ENCODE measurements at places on chromosomes 6 and 20.
A peak's percentile ranks its signal among the peaks of the same experiment; 100 is the strongest.

DNA sequence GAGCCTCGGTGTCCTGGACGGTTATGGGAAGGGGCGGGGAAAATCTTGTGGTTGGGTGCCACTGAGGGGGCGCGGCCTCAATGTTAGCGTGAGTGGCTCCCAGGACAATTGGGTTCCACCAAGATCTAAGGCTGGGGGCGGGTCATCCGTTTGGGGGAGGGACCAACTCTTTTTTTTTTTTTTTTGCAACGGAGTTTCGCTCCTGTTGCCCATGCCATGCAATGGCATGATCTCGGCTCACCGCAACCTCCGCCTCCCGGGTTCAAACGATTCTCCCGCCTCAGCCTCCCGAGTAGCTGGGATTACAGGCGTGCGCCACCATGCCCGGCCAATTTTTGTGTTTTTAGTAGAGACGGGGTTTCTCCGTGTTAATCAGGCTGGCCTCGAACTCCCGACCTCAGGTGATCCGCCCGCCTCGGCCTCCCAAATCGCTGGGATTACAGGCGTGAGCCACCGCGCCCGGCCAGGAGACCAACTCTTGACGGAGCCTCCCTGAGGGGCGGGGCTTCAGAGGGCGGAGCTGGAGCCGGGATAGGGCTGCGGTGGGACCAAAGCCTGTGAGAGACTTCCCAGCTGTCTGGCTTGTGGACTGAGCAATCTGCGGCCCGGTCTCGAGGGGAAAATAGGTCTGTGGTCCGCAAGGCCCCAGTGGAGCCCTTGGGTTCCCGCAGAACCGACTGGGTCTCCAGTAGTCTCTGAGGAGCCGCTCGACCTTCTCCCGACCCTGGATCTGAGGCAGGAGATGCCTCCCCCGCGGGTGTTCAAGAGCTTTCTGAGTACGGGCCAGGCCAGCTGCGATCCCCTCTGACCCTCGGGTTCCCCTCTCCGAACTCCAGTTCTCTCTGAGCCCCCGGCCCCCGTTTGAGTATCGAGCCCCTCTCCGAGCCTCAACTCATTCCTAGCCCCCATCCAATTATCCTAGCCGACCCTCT lies 1.1 kb downstream of the SPAG4 start:
- peak; percentile 95 for DNase-seq

DNA sequence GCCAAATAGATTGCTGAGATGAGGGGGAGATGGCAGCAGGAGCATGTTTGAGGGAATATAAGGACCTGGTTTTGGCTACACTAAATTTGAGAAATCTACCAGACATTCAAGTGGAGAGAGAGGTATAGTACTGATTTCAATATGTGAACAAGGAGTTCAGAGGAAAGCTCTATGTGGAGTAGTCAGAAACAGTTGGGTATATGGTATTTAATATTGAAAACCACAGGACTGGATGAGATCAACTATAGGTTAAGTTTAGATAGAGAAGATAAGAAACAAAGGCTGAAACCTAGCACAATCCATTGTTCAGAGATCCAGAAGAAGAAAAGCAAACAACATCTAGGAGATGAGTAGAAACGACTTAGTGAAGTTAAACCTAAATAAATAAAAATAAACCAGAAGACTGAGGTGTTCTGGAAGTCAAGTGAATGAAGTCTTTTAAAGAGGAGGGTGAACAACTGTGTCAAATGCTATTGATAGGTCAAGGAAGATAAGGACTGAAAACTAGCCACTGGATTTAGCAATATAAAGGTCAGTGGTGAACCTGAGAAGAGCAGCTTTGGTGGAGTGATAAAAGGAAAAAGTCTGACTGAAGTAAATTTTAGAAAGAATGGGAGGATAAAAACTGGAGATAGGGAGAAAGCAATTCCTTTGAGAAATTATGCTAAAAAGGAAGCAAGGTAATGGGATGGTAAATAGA lies 121.2 kb upstream of the RUNX2 start:
- no peak for DNase-seq

GRCh38 chr6:116304538-116305097 lies 24.9 kb upstream of the TSPYL1 start:
- DNase-seq, result no peak

- DNase-seq, result no peak
Observed at GRCh38 chr6:110354153-110354552, 4.0 kb downstream of the METTL24 start.

DNA sequence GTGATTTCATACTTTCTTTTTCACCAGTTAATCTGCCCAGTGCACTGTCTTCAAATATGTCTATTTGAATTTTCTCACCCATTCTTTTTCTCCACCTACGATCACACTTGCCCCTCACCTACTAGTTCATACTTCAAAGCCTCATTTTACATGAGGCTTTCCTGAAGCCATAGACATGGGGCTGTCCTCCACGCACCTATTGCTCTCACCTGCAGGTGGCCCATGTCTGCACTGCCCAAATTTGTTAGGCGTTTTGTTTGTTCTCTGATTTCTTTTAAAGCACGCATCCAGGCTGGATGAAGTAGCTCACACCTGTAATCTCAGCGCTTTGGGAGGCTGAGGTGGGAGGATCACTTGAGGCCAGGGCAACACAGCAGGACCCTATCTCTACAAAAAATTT lies 106.8 kb upstream of the RIPOR2 start:
- DNase-seq, result no peak

DNA sequence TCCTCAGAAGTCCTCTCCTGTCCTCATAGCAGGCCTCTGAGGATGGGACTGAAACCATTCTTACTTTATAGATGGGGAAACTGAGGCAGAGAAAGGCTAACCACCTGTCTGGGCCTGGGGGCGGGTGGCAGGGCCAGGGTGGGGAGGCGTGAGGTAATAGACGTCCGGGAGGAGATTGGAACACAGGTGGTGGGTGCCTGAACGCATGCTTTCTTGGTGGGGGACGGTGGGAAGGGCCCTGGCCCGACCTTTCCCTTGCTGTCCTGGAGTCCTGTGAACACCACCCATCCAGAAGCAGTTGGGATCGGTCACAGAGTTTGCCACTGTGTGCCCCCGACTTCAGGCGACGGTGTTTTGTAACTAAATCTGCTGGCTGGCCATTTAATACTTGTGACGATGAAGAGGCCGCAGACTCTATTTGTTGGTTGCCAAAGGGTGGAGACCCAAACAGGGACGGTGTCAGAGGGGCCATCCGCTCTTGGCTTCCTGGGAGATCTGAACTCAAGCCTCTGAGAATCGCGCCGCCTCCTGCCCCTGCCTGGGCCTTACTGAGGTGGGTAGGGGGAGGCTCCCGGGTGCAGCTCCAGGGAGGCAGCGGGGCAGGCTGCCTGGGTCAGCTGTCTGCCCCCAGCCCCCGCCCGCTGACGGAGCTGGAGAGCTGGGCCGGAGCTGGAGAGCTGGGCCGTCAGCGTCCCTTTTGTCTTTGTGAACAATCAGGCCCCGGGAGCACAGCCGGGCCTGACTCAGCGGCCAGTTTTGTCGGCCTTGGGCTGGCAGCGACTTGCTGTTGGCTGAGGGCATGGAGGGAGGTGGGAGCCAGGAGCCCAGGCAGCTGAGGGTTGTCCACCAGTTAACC lies 4.1 kb downstream of the RBM38 start:
- DNase-seq, result peak; percentile 93

- DNase-seq, result no peak
Observed at GRCh38 chr6:18266523-18266912, 2.2 kb upstream of the DEK start.

- DNase-seq, result peak; percentile 90
Observed at GRCh38 chr6:159473475-159474263, 219.4 kb downstream of the SOD2 start.

DNA sequence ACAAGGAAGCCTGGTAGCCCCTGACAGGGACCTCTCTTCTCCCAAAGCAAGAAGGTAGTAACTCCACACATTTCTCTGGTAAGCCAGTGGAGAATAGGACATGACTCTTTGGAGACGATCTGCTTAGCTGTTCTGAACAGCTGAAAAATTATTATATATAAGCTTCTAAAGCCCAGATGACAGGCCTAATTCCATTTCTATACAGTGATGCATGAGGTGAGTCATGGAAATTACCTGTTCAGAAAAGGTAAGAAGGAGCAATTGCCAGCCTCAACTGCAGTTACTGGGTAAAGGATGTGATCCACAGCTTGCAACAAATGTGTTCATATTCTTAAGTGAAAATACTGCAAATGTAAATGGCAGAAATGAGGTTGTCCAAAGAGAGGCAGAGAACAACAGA lies 54.0 kb downstream of the PREP start:
- DNase-seq, result no peak

GRCh38 chr20:44888226-44889103 lies 3.0 kb downstream of the YWHAB start:
- no peak for DNase-seq

DNA sequence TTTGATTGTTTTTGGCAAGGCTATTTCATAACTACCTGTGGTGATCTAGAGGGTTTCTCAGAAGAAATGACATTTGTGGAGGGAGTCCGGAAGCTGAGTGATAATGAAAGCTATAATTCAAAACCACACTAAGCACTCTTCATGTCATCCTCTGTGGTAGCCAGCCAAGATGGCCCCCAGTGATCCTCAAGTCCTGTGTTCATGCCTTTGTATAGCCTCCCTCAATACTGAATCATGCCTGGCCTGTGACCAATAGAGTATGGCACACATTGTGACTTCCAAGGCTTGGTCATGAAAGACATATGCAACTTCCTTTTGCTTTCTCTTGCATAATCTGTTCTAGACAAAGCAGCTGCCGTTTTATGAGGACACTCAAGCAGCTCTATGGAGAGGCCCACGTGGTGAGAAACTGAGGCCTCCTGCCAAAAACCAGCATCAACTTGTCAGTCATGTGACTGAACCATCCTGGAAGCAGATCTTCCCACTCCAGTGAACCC lies 12.8 kb upstream of the DNAAF9 start:
- peak; percentile 77 for DNase-seq

- peak; percentile 40 for DNase-seq
Observed at GRCh38 chr6:1622220-1622850, 12.6 kb downstream of the FOXC1 start.

GRCh38 chr6:136599329-136600011 lies 49.2 kb upstream of the MAP7 start:
- no peak for DNase-seq

GRCh38 chr6:16839631-16840179 lies 78.4 kb upstream of the ATXN1 start:
- DNase-seq, result no peak

DNA sequence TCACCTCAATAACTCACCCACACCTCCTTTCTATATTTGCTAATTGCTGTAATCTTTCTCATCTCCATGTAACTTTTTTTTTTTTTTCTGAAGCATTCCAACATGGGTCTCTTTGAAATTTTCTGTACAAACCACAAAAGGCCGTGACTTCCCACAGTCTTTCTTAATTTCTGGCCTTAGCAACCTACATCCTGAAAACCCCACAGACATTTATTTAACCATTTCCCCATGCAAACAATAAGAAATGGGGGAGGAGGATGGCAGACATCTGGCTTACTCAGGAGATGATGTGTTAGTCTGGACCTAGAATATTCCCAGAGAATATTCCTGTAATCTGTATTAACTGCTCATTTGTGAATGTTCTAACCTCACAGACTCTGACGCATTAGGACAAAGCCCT lies 57.6 kb downstream of the MEP1A start:
- DNase-seq, result no peak

DNA sequence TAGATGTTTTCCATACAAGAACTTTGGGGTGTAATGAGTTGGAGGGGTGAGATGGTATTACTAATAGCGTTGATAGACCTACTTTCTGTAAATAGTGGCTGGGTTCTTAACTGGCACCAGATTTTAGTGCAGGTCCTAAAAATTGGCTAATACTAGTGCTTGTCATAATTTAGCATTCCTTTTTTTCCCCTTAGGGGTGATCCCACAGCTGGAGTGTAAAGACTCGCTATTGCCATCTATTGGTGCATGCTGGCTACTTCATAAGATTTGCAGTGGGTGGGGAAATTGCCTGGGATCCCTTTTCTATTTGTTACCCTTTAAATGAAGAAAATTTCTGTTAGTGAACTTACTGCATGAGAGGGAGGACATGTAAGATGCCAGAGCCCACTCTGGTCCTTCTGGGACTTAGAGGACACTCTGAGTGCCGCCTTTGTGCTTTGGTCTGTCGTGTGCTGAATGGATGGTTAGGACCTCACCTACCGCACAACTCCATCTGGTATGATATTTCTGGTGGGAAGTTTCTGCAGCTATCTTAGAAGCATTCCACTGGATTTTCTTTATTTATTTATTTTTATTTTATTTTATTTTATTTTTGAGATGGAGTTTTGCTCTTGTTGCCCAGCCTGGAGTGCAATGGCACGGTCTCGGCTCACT lies 195.5 kb downstream of the JARID2 start:
- DNase-seq, result no peak

- DNase-seq, result peak; percentile 66
Observed at GRCh38 chr6:121849477-121849876, 414.0 kb downstream of the GJA1 start.

GRCh38 chr6:31378062-31378720 lies 21.2 kb upstream of the HLA-B start:
- no peak for DNase-seq

DNA sequence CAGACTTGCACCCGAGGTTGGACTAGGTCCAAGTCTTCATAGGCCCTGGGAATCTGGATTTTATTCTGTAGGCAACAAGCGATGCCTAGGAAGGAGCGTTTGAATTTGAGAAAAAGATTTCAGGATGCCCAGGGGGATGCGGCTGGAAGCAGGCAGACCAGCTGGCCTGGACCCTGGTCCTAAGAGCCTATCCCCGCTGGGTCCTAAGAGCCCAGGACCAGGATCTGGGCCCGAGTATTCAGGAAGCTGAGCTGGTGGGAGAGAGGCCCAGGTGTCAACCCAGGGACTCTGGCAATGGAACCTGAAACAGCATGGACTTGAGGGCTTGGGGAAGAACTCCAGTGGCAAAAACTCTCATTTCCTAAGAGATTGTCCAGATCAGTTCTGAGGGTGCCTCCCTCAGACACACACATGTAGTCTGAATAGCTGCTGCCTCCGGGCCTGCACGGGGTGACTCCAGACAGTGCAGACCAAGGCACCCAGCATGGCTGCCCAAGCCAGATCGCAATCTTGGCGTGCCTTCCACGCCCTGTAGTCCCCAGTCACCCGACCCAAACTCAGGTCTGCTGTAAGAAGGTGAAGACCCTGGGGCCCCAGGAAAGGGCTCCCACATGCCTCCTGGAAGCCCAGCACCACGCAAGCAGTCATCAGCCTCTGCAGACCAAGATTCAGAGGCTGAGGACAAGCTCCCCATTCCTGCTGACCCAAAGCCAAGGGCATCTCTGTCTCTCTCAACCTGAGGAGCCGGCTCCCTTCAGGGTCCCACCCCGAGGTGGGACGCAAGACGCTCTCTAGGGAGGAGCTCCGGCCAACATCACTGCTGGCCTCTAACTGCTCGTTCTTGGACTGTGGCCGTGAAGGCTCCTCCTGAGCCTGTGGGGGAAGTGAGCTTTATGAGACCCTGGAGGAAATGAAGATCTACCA lies 34.4 kb downstream of the RRBP1 start:
- DNase-seq, result peak; percentile 58
